ENCODE measurements at places on chromosomes 5 and 9.

DNA sequence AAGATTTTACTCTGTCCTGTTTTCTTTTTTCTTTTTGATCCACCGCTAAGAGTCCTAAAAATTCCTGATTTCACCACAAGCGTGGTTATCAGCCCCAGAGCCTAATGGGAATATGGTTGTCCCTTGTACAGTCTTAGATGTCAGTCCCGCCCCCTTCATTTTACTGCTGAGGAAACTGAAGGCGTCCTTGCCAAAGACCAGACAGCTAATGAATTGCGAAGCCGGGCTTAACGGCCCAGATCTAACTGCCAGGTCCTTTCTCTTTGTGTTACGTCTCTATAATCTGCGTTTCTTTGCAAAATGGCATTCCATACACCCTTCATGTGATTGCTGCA, 497 bp downstream of the NSA2 start:
- peak; percentile 13 for DNase-seq

GRCh38 chr9:4297786-4298254, 2.0 kb downstream of the GLIS3 start:
- DNase-seq = peak; percentile 57

- DNase-seq = peak; percentile 30
Observed at GRCh38 chr9:76996700-76997099, 22.8 kb upstream of the FOXB2 start.

GRCh38 chr9:27457445-27457844, 66.6 kb upstream of the IFNK start:
- DNase-seq = no peak

- no peak for DNase-seq
Observed at GRCh38 chr9:134062461-134063087, 5.3 kb downstream of the BRD3 start.

DNA sequence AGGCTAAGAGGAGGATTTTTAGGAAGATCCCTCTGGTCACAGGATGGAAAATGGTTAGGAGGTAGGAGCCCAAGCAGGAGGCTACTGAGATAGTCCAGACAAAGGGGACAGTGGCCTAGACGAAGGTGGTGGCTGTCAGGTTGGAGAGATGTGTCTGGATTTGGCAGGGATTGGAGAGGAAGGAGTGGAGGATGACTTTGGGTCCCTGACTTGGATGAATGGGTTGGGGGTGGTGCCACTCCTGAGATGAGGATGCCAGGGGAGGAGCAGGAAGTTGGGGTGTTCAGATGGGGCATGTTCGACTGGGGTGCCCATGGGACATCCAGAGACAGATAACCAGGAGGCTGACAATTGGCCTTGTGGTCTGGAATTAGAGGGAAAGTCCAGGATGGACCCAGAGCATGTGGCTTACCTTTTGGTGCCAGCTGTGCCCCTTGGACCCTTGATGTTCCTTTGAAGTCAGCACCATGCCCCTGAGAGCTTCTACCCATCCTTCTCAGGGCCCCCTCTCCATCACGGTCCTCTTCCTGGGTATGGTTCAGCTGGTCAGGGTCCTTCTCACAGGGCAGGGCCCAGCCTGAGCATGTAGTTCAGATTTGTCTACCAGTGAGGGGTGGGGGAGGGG, 15.1 kb upstream of the IGFBPL1 start:
- no peak for DNase-seq

DNA sequence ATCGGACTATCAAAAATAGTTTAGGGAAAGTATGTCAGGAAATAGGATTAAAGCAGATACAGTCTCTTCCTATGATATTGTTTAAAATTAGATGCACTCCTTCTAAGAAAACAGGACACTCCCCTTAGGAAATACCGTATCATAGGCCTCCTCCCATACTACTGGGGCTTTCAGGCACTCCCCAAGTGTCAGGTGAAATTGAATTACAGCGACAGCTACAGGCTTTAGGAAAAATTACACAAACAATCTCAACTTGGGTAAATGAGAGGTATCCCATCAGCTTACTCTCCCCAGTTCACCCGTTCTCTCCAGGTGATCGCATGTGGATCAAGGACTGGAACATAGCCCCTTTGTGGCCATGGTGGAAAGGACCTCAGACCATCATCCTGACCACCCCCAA, 110.4 kb upstream of the EPB41L4A start:
- no peak for DNase-seq
